NCI-H345 (cell line): ENCODE measurements at places on chromosomes 2 and 18.

DNA sequence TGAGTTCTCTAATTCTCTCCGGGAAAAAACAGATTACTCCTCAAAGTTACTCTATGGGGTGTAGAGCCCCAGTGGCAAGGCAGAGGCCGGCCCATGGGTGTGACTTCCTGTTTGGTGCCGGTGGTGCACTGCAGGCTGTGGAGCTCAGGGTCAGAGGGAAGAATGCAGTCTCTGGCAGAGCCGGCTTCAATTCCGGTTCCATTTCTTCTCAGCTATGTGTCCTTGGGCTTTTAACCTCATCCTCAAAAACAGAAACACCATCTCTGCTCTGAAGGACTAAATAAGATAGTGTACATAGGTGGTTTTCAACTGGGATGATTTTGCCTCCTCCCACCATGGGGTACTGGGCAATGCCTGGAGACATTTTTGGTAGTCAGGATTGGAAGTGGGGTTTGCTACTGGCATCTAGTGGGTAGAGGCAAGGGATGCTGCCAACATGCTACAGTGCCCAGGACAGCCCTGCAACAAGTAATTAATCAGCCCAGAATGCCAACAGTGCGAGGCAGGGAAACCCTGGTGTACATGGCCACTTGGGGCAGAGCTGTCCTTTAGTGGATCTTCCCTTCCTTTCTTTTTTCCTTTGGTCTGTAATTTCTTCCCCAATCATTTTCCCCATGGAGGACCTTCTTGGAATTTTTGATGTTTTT is 81.2 kb downstream of the INSIG2 start:
- no peak for DNase-seq

DNA sequence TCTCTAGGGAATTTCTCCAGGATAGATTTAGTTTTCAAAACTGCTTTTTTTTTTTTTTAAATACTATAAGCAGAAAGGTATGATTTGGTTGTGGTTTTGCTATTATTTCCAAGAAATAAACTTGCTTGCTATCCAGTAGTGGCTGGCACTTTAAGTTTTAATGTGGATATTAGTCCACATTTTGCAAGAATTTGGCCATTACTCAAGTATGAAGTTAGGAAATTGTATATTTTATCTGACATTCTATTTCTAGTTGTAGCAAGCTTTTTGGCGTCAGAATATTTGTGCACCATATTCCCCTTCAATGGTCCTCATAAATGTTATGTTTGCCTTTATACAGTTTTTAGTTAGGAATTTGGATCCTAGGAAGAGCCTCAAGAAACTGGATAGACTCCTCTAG is 226.3 kb downstream of the ZNF521 start:
- DNase-seq: no peak

GRCh38 chr2:99727199-99727598 is 237.4 kb upstream of the REV1 start:
- DNase-seq: no peak

DNA sequence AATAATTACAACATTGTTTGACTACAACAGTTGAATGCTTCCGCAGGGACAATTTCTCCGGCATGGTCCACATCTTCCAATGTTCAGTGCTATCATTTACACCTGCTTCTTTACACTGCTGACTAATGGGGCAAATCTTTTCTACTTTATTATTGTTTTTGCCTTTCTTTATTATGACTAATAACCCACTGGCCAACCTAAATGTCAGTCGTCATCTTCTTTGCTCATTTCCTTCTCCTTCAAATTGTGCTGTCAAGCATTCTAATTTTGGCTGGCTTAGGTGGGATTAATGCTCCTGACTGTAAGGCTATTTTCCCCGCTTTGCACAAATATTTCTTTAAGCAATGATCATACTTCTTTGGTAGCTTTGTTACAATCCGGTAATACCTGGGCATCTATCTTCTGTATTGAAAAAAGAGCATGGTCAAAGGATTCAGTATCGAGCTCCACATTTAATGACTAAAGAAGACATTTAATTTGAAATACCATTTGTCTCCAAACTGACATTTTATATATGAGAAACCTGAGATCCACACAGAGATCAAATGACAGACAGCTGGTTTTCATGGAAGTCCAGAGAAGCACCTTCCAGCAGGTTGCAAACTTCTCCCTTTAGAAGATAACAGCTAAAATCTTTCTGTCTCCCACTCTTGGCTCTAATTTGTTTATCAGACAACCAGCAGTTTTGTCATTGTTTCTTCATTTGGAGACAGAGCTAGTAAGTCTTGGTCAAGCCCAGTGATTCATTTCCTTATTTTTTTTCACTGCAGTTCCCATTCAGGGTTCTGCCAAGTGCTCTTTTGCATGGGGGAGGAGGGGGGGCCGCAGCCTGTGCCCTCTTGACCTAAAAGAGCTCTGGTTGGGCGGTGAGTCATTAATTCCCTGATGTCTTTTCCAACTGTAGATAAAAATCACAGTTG is 132.9 kb downstream of the SOCS6 start:
- no peak for DNase-seq

- DNase-seq: no peak
Measured at GRCh38 chr2:218547978-218548377, 20.2 kb downstream of the USP37 start.

DNA sequence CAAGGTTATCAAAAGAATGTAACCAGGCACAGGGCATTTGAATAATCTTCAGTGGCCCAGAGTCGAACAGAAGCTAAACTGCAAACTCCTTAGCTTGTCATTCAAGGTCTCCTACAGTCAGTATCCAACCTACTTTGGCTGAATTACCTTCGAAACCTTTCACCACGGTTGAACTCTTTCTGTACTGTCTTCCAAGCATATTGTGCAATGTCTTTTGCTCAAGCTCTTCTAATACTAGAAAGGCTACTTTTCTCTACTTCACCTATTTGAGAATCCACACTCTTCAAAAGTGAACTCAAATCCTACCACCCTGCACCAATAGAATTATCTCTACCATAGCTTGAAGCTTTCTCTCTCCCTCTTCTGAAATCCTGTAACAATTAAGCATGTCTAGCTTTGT is 142.9 kb downstream of the NR4A2 start:
- DNase-seq: no peak

- DNase-seq: no peak
Measured at GRCh38 chr2:121309801-121310200, 24.8 kb upstream of the TFCP2L1 start.
